Amniotic stem cell (primary cell): ENCODE measurements at places on chromosomes 2 and 18.

DNA sequence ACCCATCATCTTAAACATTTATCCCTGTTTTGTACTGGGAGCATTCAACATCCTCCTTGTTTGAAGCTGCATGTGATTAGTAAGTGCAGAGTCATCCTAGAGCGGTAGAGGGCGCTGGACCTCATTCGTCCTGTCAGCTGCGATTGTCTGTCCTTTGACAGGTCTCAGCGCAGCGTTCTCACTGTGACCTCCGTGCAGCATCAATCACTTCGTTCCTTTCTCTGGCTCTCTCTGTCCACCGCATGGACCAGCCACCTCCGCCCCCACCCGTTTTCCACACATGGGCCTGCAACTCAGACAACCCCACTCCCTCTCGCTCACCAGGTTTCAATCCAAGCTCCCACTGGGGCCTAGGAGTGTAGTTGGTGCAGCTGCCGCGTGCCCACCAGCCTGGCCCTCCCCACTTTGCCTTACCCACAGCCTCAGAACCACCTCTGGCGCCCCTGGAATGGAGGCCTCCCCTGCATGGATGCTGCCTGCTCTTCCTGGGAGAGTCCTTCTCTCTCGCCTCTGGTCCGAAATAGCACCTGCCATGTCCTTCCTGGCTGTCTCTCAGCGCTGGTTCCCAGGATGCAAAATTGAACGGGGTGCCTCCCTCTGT, 90.5 kb downstream of the NDUFA10 start:
- DNase-seq: no peak

GRCh38 chr2:182281276-182281675, 145.6 kb downstream of the PDE1A start:
- DNase-seq: no peak

DNA sequence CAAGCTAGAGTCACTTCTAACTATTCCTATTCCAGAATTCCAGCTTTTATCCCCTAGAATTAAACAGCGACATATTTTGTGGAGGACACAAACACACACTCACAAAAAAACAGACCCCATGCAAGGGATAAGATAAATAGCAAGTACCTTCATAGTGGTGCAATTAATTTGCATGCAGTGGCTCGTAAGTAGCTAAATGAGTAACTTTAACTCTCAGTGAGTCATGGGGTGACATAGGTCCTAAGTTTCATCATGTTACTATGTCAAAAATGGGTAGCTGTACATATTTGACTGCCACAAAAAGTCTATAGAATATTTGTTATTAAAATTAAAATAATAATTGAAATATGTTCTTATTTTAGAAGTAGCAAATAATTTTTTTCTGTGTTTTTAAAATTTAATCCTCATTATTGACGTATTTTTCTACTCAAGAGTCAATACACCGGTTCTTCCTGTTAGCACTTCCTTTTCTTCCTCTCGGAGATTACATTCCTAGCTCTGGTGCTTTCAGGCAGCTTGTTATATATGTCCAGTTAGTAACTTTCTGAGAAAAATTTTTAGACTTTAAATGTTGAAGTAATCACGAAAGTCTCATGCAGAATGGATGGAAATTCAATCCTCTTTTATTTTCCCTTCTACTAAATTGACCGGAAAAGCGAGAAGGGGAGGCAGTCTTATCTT, 247.0 kb downstream of the KCNH7 start:
- DNase-seq: no peak

- peak; percentile 25 for DNase-seq
Observed at GRCh38 chr2:189570570-189571031, 10.0 kb downstream of the SLC40A1 start.

DNA sequence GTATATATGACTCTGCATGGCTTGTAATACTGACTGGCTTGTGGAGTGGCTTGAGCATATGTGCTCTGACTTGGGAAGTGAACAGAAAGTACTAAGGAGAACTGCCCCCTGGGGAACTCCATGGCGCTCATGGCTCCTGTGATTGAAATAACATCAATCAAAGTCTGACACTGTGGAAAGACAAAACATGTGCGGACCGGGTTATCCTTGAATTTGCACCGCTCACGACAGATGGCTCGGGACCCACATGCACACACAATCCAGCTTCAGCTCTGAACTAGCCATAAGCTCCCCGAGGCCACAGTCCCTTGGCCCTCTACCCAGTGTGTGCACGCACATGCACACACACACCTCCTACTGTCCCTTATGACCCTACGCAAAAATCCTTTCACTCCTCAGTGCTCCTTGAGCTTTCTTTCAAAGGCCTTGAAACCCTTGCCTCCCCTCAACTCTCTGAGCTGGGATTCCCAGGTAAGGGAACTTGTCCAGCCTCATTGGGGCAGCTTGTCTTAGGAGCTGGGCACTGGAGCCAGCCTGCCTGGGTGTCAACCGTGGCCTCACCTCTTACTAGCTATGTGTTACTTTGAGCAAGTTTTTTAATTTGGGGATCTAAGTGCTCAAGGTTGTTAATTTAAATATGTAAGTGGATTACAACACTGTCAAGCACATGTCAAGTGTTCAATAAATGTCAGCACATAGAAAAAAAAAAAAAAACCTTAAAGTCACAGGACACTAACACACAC, 43.6 kb downstream of the MRPS5 start:
- no peak for DNase-seq

DNA sequence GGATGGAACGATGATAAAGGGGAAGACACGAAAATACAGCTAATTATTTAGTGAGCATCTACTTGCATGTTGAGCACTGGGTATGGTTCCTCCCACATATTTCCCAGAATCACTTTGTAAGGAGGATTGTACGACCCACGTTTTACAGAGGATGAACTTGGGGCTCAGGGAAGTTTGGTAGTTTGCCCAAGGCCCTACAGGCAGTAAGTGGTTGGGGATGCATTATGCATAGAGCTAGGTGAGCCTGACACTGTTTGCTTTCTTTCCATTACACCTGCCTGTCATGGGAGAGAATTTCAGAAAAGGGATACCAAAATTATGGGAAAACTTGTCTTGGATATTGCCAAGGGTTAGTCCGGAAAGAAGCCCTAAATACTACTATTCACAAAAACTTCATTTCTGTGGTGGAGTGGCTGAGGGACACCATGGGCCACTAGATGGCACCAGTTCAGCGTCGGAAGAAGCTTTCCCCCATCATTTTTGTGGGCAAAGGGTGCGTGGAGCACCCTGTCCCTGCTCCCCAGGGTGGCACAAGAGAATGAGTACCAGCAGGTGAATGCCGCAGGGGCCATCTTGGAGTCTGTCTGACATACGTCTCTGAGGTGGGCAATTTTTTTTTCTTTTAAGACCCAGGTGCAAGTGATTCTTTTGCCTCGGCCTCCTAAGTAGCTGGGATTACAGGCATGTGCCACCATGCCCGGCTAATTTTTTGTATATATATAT, 23.5 kb upstream of the C18orf32 start:
- DNase-seq: no peak

DNA sequence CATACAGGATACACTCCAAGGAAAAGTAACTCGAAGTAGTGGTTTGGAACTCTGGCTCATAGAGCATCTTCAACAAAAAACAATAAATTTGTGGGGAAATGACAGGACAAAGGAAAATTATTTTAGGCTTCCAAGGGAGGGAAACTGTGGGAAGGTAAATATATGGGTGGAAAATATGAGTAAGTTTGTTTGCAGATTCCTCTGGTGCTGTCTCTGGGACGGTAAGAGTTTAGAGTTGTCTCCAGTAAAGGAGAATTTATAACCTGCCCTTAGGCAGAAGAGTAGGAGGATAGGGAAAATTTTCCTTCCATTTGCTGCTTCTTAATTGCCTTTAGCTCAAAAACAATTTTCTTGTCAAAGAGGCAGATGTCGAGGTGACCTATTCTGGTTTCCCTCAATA, 19.3 kb downstream of the HNMT start:
- DNase-seq: no peak

DNA sequence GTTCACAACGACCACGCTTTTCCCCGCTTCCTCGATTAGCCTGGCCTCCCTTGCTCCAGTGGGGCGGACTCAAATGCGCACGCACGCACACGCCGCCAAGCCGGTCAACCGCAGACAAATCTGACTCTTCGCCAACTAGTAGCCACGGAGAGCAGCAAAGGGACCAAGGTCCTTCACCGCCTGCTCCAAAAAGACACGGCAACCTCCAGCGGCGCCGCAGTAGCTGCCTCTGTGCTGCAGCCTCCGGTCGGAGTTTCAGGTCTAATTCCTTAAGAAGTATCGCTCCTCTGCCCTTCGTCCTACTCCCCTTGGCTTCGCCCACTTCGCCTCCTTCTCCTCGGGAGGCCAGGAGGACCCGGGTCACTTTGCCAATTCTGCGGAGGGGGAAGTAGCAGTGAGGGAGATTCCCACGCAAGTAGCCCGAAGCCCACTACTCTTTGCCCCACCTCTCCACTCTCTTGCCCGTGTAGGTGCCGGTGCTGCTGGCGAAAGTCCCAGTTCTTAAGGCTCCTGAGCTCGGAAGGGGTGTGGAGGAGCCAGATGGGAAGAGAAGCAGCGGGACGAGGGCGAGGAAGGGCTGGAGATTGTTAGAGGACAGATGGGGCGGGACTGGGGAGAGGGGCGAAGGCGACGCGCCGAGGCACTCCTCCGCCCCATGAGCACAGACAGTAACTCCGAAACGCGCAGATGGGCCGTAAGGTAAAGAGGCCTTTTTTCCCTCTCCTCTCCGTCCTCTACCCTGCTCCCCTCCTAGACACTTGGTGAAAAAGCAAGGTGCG, 615 bp downstream of the AKAIN1 start:
- DNase-seq: no peak

- no peak for DNase-seq
Observed at GRCh38 chr18:46299465-46300008, 195.4 kb downstream of the HAUS1 start.

DNA sequence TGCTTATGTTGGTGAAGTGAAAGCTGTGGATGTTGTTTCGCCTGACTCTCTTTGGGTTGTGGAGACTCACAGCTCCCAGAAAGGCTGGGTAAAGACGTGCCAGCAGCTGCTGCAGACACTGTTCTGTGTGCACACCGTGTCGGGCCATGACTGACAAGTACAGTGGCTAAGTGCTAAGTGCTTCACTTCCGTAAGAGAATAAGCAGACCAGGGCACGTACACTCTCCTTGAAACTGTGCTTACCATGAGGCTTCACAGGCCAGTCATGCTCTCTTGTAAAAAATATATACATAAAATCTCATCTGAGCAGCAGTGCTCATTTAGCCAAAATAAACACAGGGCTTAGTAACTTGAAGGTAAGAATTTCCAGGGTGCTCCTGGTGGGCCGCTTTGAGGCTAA, 86.0 kb downstream of the NRP2 start:
- DNase-seq: no peak

- DNase-seq: no peak
Observed at GRCh38 chr2:10412380-10412779, 35.7 kb downstream of the ODC1 start.
